ENCODE measurements at places on chromosomes 5 and 9.

GRCh38 chr5:162654661-162655405 is 587.3 kb downstream of the GABRG2 start:
- DNase-seq: no peak

DNA sequence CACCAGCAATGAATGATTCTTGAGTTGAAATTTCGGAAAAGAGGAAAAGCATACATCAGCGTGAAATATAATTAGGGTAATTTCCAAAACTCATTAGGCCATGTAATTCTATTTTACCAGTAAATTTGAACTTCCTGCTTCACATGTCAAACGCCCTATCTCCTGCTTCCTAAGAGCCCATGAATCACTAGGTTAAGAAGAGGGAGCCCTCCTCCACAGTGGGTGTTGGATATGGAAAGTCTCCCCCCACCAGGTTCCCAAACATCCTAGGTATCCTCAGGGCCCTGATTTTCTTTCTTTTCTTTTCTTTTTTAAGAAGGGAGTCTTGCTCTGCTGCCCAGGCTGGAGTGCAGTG is 115.2 kb downstream of the SUSD1 start:
- DNase-seq: no peak

- DNase-seq: no peak
Observed at GRCh38 chr9:100673249-100673648, 95.4 kb downstream of the CAVIN4 start.

DNA sequence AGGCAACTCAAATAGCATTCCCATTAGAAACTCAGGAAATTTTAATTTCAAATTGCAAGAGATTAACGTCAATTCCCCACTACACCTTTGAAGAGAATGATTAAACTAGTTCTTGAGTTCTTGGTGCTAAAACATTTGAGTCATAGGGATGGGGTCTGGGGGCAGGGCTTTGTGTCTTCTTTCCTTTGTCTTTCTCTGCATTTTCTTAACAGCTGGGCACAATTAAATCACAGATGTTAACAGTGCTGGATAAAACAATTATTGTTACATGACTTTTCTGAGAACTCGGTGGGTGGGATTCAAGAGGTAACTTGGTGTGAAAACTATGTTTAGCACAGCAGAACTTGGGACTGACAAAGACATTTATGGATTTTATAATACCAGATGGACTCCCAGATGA is 351.9 kb upstream of the TNC start:
- no peak for DNase-seq

GRCh38 chr9:5586391-5586802 is 42.5 kb upstream of the RIC1 start:
- no peak for DNase-seq

GRCh38 chr5:133569347-133569746 is 43.0 kb downstream of the FSTL4 start:
- no peak for DNase-seq

DNA sequence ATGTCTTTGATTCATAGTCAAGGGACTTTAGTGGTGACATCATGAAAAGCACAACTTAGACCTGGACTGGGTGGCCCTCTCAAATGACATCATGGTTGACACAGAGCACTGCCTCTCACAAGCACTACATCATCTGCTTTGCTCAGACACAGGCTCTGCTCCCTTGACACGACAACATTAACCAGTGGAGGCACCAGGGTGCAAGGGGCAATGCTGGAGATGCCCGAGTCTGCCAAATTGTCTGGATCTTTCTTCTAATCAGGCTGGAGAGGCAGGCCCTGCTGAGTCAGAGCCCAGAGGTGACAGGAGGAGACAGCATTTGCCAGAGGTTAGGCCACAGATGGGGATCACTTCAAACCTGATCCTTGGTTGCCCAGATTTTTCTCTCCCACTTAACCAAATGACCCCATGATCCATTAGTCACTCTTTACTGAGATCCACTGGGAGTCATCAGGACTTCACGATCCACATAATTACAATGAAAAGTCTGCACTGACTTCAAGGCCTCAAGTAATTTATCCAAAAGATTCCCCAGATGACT is 174.4 kb downstream of the SLIT3 start:
- DNase-seq: no peak

DNA sequence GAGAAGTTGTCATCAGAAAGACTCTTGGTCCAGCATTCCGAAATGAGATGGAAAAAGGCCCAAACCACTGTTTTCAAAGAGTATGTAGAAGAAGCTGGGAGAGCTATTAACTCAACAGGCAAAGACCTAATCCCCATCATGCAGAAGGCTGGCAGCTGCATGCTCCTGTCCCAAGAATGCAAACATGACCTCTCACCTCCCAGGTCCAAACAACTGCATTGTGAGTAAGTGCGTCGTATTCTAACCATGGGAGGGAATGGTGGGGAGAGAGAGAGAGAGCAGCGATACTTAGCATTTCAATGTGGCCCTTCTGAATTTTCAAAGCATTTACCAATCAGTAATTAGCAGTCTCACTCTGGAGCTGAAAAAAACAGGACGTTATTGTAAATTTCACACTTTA is 27.6 kb downstream of the TRPC7 start:
- no peak for DNase-seq

- DNase-seq: no peak
Observed at GRCh38 chr5:6436715-6437331, 11.8 kb upstream of the UBE2QL1 start.

DNA sequence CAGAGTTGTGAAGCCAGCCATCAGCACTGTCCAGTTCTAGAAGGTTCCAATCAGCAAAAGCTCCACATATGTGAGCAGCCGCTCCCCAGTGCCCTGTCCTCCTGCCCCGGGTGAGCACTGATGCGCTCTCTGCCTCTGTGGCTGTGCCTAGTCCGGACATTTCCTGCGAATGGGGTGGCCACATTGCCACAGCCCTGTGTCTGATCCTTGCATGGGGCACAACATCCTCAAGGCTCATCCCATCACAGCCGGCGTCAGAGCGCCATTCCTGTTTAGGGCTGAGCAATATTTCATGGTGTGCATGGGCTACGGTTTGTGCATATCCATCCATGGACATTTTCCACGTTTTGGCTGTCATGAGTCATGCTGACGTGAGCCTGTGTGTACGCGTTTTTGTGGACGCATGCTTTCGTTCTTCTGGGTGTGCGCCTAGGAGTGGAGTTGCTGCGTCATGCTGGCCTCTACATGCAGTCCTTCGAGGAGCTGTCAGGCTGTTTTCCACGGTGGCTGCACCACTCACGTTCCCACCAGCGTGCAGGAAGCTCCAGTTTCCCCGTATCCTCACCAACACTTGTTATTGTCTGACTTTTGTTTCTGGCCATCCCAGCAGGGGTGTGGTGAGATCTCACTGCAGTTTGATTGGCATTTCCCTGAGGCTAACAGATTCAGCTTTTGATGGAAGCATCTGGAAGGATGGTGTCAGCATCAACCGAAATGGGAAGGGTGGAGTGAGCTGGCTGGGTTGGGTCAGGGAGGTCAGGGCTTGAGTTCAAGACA is 9.7 kb upstream of the SLC6A18 start:
- DNase-seq: no peak

DNA sequence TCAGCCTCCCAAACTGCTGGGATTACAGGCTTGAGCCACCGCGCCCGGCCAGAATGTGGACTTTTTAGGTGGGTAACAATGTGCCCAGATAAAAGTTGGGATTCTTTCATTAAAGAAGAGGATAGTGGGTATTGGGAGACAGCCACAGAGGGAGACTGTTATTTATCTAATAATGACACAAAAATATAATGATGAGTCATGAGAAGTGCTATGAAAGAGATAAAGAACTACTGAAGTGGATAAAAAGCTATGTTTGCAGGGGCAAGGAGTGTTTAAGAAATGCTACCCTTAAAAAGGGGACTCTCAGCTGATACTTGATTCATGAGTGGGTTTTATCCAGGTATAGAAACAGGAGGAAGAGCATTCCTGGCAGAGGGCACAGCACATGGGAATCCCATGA is 143.6 kb upstream of the ERCC6L2 start:
- DNase-seq: no peak

- DNase-seq: no peak
Observed at GRCh38 chr9:129900263-129901027, 65.2 kb downstream of the USP20 start.

DNA sequence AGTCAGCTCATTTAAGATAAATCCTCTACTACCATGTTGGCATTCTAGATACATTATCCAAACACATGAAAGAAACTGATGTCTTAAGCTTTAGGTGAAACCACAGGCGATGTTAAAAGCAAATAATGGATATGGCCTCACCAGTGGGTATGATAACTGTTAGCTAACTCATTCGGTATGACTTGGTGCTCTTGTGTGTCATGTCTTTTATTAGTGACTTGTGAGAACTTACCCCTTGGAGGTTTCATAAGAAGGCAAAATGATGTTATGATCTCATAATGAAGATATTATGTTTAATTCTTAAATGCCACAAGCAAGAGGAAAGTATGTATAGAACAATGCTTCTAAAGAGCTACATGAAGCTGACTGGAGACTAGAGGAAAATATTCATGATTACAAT is 1227.0 kb downstream of the EFNA5 start:
- DNase-seq: no peak

GRCh38 chr9:34777666-34778065 is 67.7 kb upstream of the CCL21 start:
- no peak for DNase-seq

DNA sequence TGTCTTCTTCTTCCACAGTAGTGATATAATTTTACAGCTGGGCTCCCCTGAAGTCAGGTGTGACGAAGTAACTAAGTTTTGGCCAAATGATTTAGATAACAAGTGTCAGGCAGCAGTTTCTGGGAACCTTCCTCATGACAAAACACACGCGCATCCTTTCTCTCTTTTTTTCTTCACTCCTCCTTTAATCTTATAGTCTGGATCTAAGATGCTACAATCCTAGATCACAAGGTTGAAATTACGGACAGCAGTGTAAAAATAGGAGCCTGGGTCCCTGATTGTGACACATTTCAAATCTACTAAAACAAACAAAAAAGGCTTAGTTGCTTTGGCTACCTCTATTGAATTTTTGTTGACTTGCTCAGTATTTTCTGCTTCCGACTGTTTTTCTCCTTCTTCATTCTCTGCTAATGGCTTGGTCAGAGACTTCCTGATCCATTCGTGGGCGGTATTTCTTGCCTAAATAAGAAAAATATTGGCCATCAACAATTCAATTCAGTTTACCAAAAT is 36.1 kb downstream of the FAM114A2 start:
- DNase-seq: no peak

- no peak for DNase-seq
Observed at GRCh38 chr9:128587453-128587852, 35.1 kb downstream of the SPTAN1 start.

DNA sequence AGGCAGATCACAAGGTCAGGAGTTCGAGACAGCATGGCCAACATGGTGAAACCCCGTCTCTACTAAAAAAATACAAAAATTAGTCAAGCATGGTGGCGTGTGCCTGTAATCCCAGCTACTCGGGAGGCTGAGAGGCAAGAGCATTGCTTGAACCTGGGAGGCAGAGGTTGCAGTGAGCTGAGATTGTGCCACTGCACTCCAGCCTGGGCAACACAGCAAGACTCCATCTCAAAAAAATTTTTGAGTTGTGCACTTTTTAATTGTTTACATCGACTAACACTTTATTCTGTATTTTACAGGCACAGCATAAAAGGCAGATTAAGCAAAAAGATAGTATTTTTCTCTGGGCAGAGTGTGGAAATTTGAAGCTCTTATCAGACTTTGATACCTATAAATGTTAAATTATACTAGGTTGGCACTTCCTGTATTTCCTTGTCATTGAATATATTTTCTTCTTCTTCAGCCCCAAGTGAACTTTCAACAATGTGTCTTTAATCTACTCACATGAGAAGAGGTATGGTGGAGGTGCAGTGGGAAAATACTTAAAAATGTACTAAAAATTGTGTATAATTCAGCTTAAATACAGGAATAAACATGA is 180.6 kb upstream of the ELL2 start:
- DNase-seq: no peak

- no peak for DNase-seq
Observed at GRCh38 chr9:36017278-36017677, 19.4 kb upstream of the RECK start.

DNA sequence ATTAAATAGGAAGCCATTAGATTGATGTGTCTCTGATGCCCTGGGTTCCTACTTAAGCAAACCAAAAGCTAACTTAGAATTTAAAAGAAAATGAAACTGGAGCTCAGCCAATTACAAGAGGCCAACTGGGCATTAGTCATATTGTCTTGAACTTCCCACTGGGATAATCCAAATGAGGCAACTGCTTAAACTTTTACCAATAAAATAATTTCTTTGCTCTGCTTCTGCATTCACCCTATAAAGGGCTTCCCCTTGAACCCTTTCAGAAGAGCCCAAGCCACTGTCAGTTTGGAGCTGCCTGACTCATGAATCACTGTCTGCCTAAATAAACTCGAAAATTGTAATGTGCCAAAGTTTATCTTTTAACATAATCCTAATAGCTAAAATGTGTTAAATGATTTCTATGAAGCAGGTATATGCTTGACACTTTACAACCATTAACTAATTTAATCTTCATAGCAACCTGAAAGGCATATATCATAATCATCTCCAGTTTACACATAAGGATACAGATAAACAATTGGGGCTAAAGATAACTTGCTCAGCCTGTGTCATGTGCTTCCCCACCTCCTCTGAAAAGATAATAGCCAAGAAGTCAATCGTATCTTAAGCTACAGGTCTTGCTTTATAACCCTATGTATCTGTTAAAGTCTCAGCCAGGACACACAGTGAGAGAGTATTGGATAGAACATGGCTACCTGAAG is 11.5 kb downstream of the GPR150 start:
- peak; percentile 59 for DNase-seq

- no peak for DNase-seq
Observed at GRCh38 chr9:124794902-124795491, 18.1 kb downstream of the OLFML2A start.

DNA sequence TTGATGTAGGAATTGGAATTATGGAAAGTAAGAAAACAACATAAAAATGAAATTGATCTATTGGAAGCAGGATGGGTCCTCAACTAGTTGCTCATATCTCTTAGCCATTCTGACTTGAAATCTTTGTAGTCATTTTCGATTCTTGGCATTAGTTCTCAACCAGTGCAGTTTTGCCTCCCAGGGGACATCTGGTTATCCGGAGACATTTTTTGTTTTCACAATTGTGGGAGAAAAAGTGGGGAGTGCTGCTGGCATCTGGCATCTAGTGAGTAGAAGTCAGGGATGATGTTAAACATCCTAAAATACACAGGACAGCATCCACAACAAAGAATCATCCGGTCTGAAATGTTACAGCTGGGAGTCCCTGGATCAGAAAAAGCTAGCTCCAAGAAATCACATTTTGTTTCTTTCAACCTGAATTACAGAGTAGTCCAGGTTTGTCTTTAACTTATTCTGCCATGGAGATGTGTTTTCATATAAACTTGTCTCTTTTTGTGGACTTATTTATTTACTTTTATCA is 74.9 kb downstream of the FBXL7 start:
- peak; percentile 17 for DNase-seq

DNA sequence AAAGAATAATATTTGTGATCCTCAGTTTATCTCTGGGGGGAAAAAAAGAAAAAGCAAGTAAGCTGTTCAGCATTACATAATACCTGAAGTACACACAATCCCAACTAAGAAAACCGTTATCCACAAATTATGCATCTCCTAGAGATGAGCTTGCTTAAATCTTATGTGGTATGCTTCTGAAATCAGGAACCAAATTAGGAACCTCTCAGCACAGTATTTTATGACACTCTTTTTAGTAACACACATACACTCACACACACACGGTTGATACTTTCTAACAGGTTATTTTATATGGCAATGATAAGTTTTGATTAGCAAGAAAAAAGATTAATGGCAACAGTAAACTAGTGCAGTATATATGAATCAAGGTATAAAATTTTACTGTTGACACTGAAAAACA is 1.2 kb upstream of the ZNF510 start:
- no peak for DNase-seq

- no peak for DNase-seq
Observed at GRCh38 chr5:143472576-143472975, 69.1 kb upstream of the NR3C1 start.
